Body of pancreas (tissue), 4 donors: ENCODE measurements at places on chromosomes 12 and 14. TPM values are rescaled to one million over a fixed set of nuclear protein-coding genes. Genes with fewer than 3 reads are reported as not detected.
A peak's percentile ranks its signal among the peaks of the same experiment; 100 is the strongest.

DNA sequence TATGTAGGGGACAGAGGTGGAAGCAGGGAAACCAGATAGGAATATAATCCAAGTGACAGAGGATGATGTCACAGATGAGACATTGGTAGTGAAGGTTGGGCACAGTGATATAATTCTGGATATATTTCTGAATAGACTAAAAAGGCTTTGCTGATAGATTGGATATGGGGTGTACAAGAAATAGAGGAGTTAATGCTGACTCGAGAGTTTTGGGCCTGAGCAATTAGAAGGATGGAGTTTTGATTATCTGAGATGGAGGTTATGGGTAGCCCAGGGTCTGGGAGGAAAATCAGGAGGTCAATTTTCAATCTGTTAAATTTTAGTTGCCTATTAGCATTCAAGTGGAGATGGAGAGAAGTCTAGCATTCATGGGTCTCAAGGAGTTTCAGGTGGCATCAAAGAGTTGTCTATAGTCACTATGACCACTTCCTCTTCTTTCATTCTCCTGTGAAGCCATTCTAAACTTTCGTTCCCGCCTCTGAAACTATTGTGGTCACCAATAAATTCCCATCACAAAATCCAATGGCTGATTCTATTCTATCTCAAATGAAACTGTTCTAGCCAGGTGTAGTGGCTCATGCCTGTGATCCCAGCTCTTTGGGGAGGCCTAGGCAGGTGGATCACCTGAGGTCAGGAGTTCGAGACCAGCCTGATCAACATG, 10.6 kb upstream of the ANO6 start:
- no peak for DNase-seq

DNA sequence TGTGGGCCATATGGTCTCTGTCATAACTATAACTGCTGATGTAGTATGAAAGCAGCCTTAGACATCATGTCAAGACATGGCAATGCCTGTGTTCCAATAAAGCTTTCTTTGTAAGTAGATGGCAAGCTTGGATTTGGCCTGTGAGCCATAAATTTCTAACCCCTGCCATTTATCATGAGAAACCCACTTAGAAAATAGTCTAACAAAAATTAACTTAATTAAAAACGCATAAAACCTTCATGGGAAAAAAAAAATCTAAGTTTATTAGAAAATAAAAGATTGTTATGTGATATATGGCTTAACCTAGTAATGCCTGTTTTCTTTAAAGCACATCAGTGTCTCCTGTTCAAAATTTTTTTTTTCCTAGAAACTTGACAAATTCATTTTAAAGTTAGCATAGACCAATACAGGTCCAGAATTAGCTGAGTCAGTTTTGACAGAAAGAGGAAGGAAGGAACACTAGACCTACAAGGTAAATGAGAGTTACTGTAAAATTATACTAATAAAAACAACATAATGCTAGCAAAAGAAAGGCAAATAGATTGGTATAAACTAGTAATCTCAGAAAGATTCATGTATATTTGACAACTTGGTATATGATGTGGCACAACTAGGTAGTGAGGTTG, 68.2 kb downstream of the USP15 start:
- no peak for DNase-seq

The AKAP3 gene
- total RNA-seq, result 3.4 TPM

DNA sequence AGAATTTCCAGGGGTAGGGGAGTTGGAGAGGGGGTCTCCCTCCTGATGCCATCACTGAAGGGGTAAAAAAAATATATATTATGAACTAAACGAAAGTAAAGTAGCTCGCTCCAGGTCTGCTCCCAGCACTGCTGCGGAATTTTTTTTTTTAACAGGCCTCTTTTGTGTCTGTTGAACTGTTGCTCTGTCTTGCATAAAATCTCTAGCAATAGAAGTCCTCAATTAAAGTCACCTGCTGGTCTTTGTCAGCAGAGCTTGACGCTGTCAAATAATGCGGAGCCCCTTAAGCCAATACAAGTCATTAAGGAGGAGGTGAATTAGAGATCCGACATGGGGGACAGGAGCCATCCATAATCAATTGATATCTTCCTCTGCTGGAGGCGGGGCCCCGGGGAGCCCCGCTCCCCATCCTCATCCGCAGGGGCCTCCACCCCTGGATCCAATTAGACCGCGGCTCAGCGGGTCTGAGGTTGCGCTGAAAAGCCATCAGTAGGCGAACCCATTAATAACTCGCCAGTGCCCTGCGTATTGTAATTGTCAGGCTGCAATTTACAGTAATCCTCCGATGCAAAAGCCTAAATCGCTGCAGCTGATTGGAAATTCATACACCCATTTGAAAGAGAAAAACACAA, 85.6 kb downstream of the DICER1 start:
- DNase-seq, result no peak

GRCh38 chr14:53354336-53354735, 201.2 kb upstream of the DDHD1 start:
- DNase-seq, result no peak

The ADAMTS20 gene
- total RNA-seq, result not detected

- DNase-seq, result peak; percentile 58
Measured at GRCh38 chr14:94593749-94594431, 12.7 kb downstream of the SERPINA5 start.

DNA sequence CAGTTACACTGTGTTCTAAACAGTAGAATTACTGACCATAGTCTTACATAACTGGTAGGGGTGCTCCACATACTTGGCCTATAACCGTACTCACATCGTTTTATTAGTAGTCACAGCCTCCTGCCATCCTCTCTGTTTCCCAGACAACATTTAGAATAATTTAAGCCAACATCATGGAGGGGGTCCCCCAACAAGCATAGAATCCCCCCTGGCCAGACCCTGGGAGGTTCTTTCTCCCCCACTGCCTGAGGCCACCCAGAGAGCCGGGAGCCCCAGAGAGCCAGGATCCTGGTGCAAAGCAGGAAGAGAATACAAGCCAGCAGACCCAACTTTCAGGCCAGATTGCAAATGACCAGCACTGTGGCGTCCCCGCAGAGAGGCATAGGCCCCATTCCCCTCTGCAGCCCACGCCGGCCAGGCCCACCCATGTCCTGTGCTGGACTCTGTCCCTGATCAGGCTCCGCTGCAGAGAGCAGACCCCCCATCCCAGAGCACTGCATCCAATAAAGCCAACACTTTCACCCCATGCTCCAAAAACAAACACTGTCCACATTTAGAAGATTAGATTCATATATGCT, 195.2 kb downstream of the NTF3 start:
- DNase-seq, result no peak

The OR6C2 gene
- not detected for total RNA-seq

The CLEC2A gene
- not detected for total RNA-seq

The ANO4 gene
- 1.6 TPM for total RNA-seq

GRCh38 chr12:130677957-130678558, 38.0 kb downstream of the RIMBP2 start:
- no peak for DNase-seq

DNA sequence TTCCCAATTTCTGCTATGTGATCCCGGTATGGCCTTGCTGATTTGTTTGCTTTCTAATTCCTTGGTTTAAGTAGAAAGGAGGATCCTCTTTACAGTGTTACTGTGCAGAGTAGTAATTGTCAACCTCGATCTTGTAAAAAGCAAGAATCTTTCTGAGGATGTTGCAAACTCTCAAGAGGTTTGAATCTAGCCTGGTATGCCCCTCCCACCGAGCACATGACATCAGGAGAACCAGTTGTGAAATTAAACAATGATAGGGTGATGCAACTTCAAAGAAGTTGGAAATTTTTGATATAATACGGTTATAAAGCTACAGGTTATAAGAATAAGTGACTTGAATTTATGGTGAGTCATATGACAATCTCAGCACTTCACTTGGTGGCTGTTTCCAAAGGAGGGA, 35.0 kb upstream of the FUT8 start:
- no peak for DNase-seq

The EXOC5 gene
- total RNA-seq, result 16.3 TPM

DNA sequence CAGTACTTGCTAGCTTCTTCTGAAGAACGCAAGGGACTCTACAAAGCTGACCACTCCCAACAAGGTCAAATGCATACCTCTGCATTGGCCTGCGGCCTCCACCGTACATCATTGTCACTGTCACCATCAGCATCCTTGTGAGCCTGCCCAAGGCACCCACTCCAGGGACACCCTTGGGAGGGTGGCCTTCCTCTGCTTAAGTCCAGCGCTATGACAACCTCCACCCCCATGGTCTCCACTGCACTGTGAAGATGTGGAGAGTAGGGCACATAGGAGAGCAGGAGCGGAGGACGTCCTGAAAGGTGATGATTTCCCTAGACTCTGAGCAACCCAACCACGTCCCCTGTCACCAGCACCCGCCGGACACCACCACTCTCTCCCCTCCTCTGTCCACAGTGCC, 252.8 kb downstream of the ALG10 start:
- no peak for DNase-seq

- DNase-seq, result no peak
Measured at GRCh38 chr14:100623557-100623956, 36.3 kb upstream of the BEGAIN start.

The RIN3 gene
- 3.3 TPM for total RNA-seq

The PTGDR gene
- 0.26 TPM for total RNA-seq

DNA sequence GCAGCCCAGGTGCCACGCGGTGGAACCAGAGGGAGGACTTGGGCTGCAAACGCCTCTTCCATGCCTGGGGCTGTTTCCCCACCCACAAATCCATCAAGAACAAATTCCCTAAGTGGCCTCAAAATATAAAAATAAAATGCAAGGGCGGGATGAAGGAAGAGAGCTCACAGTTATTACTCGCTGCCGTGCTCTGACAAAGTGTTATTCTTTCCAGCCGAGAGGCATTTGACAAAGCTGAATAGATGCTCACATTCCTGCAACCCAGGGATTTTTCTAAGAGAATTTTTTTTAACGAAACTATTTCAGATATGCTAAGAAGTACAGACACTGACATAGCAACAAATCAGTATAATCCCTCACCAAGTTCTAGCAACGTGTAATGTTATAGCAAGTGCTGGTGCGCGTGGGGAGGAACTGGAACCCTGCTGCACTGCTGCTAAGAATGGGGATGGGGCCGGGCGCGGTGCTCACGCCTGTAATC, 70.7 kb downstream of the SCARB1 start:
- DNase-seq, result no peak

DNA sequence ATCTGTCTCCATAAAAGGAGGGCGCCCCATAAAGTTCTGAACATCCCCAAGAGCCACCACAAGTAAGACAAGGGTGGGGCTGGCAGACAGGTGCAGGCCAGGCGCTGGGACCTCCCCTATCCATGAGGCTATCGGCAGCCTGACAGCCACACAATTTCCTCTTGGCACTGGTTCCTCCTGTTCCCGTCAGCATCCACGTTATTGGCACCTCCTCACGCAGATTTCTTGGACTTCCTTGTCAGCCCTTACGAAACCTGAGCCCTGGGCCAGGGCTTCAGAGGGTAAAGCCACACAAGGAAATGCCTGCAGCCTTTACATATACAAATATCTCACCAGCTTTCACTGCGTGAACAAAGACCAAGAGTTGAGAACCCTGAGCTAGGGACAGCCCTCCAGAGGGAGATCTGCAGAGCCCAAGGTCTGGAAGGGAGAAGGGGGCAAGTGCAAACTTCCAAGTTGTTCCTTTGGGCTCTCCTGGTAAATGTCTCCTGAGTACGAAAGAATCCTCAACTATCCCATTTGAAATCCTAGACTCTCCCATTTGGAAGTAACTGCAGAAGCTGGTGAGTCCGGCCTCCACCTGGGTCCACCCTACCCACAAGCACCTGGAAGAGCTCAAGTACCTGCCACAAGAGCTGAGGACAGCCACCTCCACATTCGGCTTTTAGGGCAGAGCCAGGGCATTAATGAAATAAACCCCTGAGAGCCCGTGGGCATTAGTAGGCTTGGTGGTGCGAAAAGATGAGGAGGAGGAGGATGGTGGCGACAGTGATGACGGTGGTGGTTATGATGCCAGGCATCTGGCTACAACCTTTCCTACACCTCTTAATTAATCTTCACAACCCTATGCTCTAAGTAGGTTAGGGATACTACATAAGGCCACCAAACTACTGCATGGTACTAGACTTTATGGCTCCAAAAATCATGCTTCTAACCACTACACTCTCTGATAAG, 5.5 kb upstream of the TC2N start:
- DNase-seq, result peak; percentile 98

- DNase-seq, result peak; percentile 78
Measured at GRCh38 chr12:101839324-101840283, 8.8 kb upstream of the GNPTAB start.

DNA sequence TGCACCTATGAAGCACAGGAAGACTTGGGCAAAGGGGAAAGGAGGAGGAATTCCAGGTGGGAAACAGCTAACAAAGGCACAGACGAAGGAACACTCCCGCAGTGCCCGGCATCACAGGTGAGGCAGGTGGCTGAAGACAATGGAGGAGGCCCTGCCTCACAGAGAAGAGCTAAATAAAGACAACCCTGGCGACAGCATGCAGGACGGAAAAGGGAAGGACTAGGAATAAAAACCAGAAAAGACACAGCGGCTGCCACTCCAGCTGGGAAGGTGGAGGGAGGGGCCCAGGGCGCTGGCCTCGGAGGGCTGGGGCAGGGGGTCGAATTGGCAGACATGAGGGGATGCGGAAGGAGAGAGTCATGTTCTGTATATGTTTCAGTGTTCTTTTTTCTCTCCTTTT, 43.0 kb upstream of the ANO2 start:
- no peak for DNase-seq

DNA sequence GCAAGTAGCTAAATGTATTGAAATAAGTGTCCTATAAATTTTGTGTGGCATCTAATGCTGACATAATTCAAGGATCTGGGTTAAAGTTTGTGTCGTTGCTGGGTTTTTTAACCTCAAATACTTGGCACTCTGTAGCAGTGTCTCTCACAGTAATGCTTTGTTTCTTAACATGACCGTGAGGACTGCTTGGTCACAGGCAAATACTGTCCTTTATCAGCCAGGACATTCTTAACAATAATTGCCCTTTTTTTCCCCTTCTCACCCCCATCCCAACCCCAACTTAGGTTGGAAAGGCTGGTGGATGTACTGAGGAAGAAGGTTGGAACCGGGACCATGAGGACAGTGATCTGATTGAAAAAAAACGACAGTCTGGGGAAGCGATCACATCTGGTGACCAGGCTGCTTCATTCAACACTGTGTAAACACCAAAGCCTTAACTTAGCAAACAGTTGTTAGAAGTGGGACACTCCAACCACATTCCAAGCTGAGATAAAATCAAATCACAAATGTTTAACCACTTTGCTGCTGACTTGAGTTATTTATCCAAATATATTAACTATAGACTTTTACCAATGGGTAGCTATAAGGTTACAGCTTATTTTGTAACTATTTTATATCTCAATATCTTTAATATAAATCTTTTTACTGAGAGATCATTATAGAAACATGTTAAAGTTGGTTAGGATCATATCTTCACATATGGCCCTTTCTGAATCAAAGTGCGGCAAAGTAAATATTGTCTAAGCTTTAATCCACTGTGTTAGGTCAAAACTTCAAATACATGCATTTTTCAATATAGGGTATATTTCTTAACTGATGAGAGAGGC, 48.2 kb downstream of the FOXA1 start:
- no peak for DNase-seq

GRCh38 chr12:93031028-93031427, 101.9 kb upstream of the EEA1 start:
- DNase-seq, result no peak

DNA sequence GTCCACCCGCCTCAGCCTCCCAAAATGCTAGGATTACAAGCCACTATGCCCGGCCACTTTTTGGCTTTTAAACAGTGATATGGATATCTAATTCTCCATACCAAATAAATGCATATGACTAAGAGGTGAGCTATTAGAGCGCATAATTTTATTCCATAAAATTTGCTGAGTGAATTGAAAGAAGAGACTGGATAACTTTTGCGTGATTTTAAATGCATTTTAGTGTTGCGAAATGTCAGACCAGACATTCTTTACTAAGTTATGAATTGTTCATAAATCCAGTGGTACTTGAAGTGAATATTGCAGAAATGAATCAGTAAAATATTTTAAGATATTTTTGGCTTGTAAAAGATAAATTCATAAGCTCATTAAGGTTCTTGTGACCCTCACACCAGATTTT, 50.9 kb upstream of the DIP2B start:
- DNase-seq, result no peak
